ENCODE measurements at places on chromosomes 7 and 10.

DNA sequence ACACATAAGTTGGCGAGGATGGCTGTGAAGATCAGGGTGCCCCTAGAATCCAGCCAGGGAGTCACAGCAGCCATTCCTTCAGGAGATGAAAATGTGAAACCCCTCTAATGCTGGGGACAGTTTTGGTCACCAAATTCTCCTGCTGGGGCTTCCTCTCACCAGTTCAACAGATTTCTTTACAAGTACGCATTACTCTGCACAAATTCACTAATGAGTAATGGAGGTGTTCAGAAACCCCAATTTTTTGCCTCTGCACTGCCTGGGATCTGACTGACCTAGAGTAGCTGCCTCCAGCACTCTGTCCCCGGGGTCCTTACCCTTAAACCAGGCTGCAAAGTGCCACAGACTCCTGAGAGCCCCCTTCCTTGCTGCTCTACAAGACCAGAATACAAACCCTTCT, 16.1 kb downstream of the TRPV5 start:
- DNase-seq: no peak

DNA sequence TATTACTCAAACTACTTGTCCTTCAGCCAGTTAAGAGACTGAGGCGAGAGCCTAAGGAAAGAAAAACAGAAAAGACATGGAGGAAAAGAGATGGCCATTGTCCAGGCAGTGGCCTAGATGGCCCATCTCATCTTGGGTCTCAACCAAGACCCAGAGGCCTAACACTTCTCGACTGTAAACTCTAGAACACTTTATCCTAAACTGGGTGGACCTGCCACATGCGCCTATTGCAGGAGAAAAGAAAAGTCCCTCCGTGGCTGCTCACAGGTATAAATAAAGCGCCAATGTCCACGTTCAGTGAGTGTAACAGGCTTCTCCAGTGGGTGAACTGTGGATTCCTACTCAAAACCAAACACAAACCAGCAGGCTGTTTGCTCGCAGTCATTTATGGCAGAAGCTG, 92.7 kb upstream of the DDC start:
- no peak for DNase-seq

- no peak for DNase-seq
These were observed 19.7 kb upstream of the ITGA8 start for GRCh38 chr10:15739254-15739970.

DNA sequence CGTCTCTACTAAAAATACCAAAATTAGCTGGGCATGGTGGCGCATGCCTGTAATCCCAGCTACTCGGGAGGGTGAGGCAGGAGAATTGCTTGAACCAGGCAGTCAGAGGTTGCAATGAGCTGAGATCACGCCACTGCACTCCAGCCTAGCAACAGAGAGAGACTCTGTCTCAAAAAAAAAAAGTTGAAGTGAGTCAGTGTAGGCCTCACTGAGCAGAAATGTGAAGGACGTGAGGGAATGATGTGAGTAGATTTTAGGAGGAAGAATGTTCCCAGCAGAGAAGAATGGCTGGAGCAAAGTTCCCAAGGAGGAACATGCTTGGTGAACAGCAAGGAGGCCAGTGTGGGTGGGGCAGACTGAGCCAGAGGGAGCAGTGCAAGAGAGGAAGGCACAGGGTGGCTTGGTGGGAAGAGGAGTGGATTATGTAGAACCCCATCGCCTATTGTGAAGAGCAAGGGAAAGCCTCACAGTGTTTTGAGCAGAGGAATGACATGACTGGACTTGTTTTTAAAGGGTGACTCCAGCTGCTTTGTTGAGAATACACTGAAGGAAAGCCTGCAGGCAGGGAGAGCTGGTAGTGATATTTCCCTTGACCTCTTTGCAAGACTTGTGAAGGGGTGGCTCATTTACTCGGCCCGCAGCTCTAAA, 708.7 kb downstream of the SUGCT start:
- DNase-seq: no peak

DNA sequence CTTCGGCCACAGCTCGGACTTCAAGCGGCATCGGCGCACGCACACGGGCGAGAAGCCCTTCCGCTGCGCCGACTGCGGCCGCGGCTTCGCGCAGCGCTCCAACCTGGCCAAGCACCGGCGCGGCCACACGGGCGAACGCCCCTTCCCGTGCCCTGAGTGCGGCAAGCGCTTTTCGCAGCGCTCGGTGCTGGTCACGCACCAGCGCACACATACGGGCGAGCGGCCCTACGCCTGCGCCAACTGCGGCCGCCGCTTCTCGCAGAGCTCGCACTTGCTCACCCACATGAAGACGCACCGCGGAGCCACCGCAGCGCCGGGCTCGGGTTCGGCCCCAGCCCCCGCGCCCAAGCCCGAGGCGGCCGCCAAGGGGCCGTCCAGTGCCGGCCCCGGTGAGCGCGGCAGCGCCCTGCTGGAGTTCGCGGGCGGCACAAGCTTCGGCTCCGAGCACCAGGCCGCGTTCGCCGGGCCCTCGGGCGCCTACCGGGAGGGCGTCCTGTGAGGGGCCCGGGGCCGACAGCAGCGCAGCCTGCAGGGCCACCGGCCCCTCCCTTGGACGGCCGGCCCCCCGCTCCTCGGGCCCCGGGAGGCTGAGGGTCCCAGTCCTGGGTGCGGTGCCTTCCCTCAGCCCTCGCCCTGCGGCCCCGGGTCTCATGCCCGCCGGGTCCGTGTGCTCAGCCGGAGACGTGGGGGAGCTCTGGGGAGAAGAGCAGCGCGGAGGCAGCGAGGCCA, 17.2 kb downstream of the ZNF316 start:
- no peak for DNase-seq

DNA sequence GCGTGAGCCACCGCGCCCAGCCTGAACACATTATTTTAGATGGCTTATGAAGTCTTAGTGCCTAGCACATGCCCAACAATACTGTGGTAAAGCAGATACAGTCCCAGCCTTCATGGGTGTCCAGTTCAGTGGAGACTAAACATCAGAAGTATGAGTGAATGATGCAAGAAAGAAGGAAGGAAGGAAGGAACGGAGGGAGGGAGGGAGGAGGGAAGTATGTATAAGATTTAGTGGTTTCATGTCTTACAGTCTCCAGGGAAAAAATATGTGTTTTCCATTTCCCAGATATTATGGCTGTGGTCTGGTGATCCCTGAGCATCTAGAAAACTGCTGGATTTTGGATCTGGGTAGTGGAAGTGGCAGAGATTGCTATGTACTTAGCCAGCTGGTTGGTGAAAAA, 2.9 kb downstream of the AS3MT start:
- no peak for DNase-seq

DNA sequence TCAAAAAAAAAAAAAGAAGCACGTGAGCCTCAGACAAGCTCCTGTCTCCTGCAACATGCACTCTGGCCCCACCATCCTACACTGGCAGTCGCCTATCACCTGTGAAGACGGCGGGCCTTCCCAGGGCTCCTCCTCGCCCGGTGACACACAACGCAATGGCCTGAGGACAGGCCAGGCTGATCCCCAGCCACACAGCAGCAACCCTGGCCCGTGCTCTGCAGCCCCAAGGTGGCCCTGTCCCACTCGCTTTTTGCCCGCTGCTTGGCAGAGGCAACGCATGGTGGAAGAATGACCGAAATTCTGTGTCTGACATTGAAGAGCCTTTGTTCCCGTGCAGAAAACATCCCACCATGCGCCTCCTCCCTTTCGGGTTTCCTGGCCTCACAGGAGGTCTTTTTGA, 8.1 kb downstream of the RADIL start:
- no peak for DNase-seq

DNA sequence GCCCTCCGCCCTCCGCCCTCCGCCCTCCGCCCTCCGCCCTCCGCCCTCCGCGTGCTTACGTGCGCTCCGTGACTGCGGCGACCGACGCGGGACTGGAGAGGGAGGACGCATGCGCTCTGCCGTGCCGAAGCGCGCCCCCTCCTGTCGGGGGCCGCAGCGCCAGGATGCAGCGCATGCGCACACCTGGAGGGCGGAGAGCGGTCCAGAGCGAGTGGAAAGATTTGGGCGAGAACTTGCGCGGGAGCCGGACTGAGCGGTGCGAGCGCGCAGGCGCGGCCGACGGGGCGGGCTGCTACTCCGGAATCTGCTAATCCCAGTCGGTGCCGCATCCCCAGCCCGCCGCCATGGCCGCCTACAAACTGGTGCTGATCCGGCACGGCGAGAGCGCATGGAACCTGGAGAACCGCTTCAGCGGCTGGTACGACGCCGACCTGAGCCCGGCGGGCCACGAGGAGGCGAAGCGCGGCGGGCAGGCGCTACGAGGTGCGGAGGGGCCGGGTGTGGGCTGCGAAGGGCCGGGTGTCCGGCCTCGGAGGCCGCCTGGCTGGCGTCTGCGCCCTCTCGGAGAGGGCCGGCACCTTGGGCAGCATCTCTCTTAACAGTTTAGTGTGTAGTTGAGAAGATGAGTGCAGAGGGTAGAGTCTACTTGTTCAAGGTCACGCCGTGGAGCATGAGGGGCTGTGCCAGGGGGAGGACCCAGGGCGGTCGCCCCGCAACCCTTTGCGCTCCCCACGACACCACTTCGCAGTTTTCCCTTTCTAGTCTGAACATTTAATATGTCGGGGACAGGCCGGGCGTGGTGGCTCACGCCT, at the start of gene PGAM1:
TSS of gene PGAM1 (plus strand) at position 228 of the 812 bp plus-strand sequence. CDS start at position 345, 117 bp downstream.
- peak; percentile 89 for DNase-seq

DNA sequence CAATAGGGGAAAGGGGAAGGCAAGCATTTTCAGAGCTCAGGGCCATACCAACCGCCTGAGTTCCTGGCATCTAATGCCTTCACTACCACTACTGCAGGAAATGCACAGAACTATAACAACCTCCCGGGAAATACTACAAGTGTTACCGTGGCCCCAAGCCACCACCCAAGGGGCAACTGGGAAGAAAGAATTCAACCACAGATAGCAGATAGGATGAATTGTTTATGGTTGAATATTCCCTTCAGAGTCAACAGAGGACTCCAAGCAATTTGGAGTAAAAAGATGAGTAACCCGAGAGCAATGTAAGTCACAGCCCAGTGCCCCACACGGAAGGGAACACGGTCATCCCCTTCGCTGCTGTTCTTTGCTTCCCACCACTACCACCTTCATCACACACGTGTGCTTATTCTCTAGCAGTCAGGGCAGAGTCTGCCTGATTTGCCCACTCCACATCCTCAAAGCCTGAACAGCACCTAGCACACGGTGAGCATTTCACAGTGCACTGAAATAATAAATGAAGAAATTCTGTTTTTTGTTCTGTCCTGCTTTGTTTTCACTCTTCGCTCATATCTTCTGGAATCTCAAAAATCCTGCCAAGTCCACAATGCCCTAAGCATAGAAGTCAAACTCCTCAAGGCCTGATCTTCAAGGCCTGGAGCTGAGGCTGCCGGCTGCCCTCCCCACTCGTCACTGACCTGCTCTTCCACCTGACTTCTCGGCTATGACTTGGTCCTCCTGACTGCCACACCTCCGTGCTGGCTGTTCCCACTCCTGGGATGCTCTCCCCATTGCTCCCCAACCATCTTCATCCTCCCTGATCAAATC, 221.1 kb downstream of the KCNMA1 start:
- no peak for DNase-seq

DNA sequence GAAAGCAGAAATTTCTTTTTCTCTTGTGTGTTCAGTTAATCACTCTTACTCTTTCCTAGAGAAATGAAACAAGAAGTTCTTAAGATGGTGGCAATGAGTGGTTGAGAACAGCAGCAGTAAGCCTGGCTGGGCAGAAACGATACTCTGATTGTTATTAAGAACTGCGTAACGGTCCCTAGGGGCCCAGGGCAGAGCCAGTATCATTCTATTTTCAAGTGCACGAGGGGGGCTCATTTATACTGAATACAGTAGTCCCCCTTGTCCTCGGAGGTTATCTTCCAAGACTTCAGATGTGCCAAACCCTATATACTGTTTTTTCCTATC, 64.9 kb downstream of the EEPD1 start:
- no peak for DNase-seq

GRCh38 chr10:5404208-5405041, at the start of gene TUBAL3:
Gene TUBAL3 (minus strand): TSS chr10:5404828. CDS start chr10:5404792, 36 bp downstream.
- DNase-seq: no peak

DNA sequence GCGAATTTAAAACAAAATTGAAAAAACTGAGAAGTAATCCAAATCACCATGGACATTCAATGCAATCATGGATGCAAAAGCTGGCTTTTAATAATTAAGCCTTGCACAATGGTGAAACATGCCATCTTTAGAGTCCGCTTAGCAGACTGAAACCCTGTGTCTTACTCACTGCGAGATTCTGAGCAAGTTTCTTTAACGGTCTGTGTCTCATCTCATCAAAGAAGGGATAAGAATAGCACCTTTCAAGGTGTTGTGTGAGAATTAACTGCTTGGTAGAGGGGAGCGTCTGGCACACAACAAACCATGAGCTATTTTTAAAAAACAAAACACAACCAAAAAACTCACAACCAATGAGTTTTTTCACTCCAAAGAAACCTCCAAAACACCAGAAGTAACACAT, 21.4 kb downstream of the ACBD7 start:
- DNase-seq: no peak

- no peak for DNase-seq
These were observed 12.6 kb downstream of the NEURL1 start for GRCh38 chr10:103506061-103506460.

DNA sequence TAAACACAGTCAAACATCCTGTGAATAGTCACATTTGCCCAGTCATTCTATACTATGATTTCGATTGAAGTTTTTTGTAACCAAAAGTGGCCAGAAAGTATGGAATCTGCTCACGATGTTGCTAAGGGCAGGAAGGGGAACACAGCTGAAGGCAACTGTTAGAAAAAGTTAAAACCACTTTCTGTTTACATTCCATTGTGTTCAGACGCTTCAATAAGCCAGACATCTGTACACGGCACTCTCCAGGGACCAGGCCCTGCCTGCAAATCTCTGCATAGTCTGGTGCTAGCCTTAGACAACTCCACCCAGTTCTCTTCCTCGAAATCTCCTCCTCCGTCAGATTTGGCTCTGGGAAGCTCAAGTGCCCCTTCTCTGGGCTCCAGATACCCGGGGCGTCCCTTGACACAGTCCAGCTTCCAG, 17.1 kb upstream of the TMEM120A start:
- no peak for DNase-seq

GRCh38 chr10:73859784-73860491, 14.4 kb downstream of the CAMK2G start:
- DNase-seq: no peak

DNA sequence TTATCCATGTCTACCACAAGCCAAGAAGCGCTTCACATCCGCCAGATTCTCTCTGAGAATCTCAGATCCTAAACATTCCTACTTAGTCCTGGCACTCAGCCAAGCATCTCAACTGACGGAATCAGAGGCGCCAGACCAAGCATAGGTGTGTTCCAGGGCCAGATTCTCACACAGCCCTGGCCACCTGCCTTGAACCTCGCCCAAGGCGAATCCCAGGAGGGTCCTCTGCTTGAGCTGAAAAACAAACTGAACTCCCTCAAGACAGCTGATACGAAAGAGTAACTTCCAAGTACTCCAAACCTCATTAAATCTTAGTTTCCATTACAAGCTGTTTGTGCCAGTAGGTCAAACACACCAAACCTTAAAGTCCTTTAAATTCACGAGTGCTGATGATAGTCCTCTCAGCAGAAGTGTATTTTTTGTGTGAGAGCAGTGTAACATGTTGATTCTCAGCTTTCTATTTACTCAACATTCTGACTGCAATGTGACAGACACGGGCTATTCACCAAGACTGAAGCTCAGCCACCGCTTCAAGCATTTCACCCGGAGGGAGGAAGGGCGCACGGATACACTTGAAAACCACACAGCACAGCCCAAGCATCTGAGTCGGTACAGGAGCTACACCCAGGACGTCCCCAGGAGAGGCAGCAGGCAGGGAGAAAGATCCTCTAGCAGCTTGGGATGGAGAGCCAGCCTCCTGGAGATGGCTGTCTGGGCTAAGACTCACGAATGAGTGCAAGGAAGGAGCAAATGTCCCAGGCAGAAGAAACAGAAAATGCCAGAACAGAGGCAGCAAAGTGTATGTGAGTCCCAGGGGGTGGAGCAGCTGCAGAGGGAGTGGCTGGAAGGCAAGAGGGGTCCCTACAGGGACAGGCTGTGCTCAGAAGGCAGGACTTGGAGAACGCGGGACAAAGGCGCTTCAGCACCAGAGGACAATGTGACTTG, 6.0 kb downstream of the PARD3 start:
- no peak for DNase-seq
